NCI-H187 (cell line): ENCODE measurements at places on chromosomes 6 and 20.
A peak's percentile ranks its signal among the peaks of the same experiment; 100 is the strongest.

DNA sequence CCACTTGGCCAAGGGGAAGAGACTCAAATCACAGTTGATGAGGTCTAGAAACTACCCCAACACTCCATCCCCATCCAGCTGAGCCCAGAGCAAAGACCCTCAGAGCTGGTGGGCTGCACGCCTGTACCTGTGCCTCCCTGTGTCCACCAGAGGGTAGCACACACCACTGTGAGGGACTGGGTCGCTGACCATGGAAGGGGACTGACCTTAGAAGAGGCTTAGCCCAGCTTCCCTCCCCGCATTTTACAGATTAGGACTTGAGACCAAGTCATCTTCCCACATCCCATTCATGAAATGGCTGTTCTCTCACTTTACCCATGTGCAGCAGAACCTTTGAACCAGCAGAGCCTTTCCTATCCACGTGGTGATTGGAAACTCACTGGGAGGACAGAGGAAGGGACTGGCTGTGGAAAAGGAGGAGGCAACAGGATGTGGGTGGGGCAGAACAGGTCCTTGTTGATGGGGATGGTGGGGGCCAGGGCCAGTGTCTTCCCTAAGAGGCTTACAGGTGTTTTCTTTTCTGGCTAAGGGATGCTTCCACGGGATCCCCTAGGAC lies 44.3 kb downstream of the CPXM1 start:
- DNase-seq = no peak

DNA sequence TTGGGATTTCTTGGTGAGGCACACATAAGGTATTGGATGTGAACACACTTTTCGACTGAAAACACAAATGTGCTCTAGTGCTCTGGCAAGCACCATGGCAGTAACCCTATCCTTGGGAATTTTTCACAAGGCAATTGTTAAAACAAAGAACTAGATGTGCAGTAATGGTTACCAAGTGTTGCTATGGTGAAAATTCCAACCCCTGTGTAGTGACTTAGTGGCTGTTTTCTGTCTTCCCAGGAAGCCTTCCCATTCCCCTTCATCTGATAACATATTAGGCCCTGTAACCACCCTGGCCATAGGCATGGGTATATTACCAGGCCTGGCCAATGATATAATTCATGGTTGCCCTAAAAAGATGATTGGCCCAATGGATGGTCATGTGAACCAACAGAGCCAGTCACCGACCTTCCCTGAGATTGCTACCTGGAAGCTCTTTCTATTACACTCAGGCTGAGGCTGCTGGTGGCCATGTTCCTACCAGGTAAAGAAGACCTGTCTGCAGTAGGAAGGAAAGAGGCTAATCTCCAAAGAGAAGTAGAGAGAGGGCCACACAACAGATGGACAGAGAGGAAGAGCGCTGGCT lies 4.1 kb downstream of the C20orf202 start:
- no peak for DNase-seq

DNA sequence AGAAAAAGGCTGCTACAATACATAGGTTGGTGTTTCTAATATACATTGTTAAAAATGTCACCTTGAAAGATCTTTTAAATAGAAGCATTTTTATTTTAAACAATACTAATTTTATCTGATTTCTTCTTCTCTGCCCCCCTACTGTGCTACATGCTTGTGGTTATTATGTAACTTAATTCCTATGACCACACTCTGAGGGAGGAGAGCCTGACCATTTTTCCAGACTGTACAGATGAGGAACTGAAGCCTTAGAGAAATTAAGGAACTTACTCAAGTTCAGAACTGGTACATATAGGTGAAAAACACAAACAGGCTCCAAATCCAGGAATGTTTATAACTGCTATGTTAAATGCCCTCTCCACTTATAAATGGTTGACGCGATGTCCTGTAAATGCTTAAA lies 43.4 kb upstream of the ARHGAP18 start:
- DNase-seq = no peak

DNA sequence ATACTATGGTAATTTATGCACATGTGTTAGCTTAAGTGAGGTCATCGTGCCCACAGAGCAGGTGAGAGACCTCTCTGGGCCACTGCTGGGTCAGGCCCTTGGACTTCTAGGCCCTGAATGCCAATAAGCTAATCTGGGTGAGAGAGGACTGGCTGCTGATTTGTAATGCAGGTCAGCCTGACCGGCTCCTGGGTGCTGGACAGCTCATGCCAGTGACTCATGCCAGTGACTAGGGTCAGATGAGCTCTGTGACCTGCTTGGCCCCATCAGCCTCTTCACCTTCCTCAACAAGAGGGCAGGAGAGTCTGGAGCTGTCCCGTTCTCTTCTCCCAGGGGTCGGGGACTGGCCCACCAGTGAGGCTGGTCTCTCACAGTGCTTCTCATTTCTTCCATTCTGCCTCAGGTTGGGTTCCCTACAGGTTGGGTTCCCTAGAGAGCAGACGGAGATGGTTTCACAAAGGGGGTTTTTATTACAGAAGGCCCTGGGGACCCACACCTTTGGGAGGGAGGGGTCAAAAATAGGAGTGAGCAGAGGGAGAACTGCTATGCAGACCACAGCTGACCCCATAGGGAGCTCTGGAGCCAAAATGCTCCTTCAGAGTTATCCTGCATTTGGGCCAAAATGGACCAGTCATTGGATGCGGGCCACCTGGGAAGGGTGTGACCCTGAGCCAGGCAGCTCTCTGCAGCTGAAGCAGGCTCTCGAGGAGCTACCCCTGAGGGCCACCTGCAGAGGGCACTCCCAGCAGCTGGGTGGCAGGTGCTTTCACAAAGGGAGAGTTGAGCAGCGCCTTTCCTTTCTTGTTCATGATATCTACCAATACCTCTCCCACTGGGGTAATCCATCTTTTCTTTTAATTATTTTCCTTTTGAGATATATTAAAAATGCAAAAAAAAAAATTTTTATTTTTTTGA lies 2.2 kb upstream of the OXT start:
- DNase-seq = peak; percentile 73

- DNase-seq = no peak
Observed at GRCh38 chr20:62819494-62820174, 2.8 kb downstream of the COL9A3 start.
